ENCODE measurements at places on chromosomes 12 and 14. TPM values are rescaled to one million over a fixed set of nuclear protein-coding genes. Genes with fewer than 3 reads are reported as not detected.
A peak's percentile ranks its signal among the peaks of the same experiment; 100 is the strongest.

DNA sequence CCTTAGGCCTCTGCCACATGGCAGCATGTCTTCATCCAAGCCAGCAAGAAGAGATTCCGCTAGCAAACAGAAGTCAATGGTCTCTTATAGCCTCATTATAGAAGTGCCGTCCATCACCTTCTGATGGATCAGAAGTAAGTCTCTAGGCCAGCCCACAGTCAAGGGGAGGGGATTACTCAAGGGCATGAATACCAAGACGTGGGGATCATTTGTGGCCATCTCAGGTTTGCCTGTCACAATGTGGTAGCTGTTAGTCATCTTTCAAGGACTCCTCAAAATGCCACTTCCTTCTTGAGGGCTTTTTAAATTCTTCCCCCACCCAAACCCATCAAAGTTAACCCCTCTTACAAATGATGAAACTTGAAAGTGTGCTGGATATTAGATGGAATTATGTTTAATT lies 8.1 kb upstream of the ADCY6 start:
- no peak for DNase-seq

Gene PROX2
- total RNA-seq, result not detected

Gene KRT78
- not detected for total RNA-seq

GRCh38 chr14:98131406-98131805 lies 1140.6 kb downstream of the BCL11B start:
- DNase-seq, result no peak

Gene GOLGA5
- 28.1 TPM for total RNA-seq

GRCh38 chr12:63899396-63899795 lies 54.9 kb downstream of the SRGAP1 start:
- DNase-seq, result no peak

GRCh38 chr12:4555804-4556203 lies 6.2 kb upstream of the DYRK4 start:
- no peak for DNase-seq

Gene GPRC5D
- not detected for total RNA-seq

- DNase-seq, result no peak
Measured at GRCh38 chr12:46149079-46149464, 119.8 kb downstream of the SLC38A1 start.

GRCh38 chr12:49909826-49910225 lies 6.1 kb upstream of the FAIM2 start:
- no peak for DNase-seq

DNA sequence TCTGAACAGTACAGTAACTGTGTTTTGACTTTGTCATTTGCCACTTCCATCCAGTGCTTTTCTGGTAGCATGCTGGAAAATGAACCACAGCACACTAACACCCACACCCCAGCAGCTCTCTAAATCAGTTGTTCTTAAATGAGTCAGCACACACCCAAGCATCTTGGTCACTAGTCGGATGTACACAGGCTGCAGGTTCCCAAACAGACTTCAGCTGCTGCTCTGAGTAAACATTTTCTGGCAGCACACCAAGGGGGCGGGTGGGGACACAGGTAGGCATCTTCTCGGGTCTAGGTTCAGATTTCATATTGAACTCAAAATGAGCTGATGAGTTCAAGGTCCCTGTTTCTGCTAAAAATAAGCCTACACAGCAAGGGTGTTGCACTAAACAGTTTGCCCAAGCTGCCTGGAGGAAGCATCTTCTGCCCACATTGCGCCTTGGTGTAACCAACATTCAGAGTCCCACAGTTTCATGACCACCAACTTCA lies 39.8 kb downstream of the IFNG start:
- DNase-seq, result peak; percentile 11

Gene RASSF9
- total RNA-seq, result 1.4 TPM

Gene CIROP
- total RNA-seq, result not detected

- peak; percentile 53 for DNase-seq
Measured at GRCh38 chr12:55930771-55931316, at the start of gene DGKA. Gene DGKA, plus strand, starts transcription at chr12:55931162. Its CDS starts 5,342 bp downstream, at chr12:55936504.

GRCh38 chr12:104000807-104001434 lies 35.2 kb downstream of the TDG start:
- DNase-seq, result no peak

Gene VTI1B
- 27.7 TPM for total RNA-seq

Gene NFYB
- total RNA-seq, result 34.9 TPM

- DNase-seq, result no peak
Measured at GRCh38 chr12:122355706-122356105, 66.8 kb downstream of the CLIP1 start.

DNA sequence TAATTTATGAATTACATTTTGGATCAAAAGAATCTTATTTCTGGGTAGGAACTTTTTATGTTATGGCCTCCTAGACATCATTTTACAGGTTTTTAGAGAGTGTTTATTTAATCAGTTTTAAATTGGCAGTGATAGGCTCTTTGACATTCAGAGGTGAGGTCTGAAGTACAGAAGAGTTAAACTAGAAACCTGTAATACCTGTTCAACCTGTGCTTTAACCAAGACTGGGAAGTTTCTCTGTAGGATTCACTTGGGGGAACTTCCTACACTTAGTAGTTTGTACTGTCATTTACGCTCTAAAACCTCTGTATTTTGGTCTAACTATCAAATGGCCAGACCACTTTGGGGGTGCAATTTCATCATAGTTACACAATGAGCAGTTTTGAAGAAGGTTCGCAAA lies 35.9 kb downstream of the PLEKHA5 start:
- DNase-seq, result no peak

Gene TMEM119
- total RNA-seq, result not detected

GRCh38 chr14:78005325-78005724 lies 164.8 kb upstream of the NRXN3 start:
- peak; percentile 73 for DNase-seq

GRCh38 chr12:98369581-98369980 lies 145.8 kb upstream of the TMPO start:
- no peak for DNase-seq

DNA sequence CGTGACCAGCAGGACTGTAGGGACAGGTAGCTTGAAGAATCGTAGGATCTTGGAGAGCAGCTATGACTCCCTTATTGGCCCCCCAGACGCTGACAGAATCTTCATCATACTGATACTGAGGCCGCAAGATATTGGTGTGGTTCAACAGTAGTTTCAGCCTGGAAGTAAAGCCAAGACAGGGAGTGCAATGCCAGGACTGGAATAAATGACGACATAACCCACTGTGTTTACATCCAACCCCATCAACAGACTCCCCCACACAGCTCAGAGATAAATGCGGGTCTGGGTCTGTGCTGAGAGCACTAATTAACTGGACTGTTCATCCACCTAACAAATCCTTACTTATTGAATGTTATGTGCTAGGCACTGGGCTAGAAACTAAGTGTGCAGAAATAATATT lies 16.6 kb downstream of the NOXRED1 start:
- DNase-seq, result no peak

Gene CMA1
- total RNA-seq, result not detected

DNA sequence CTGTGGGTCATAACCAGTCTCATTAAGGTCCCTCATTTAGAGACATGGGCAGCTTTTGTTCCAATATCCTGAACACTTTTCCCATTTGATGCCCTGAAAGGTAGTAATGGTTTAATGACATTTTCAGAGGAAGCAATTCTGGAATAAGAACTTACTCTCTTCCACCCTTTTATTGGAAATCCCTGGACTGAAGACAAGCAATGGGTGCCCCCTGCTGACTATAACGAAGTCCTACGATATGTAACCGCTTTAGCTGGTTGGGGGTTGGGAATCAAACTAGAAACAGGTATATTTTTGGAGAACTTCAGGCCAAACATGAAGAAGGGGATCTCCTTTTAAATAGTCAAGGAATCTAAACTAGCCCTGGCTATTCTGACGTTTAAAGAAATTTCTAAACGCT lies 20.5 kb downstream of the SARNP start:
- DNase-seq, result no peak

GRCh38 chr12:28034271-28034670 lies 61.7 kb upstream of the PTHLH start:
- DNase-seq, result no peak

- DNase-seq, result no peak
Measured at GRCh38 chr14:105387530-105387922, 10.8 kb upstream of the TEX22 start.

Gene ADGRD1
- 0.81 TPM for total RNA-seq

- DNase-seq, result peak; percentile 37
Measured at GRCh38 chr12:114238808-114239207, 167.1 kb downstream of the TBX5 start.

Gene NOXRED1
- not detected for total RNA-seq

DNA sequence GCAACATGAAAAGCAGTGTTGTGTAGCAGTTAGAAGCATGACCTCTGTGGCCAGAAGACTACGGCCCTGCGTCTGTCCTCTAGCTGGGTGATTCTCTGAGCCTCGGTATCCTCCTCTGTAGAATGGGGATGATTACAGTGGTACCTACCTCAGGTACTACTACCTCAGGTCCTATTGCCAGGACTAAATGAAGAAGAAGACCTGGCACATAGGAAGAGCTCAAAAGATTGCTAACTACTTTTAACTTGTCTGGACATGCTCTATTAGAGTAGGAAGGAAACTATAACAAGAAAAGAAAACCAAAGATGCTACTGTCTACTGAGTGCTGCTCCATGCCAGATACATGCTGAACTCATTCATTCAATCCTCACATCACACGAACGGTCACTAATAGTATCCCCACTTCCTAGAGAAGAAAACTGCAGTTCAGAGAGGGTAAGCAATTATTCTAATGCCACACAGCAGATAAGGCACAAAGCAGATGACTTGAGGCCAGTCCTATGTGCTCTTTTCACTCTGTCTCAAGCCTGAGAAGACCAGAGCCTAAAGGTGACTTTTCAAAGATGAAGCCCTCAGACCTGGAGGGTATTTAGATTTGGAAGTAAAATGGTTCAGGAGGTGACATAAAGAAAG lies 108.1 kb upstream of the HIF1A start:
- DNase-seq, result no peak

- DNase-seq, result no peak
Measured at GRCh38 chr12:29728030-29728429, 55.7 kb downstream of the TMTC1 start.

DNA sequence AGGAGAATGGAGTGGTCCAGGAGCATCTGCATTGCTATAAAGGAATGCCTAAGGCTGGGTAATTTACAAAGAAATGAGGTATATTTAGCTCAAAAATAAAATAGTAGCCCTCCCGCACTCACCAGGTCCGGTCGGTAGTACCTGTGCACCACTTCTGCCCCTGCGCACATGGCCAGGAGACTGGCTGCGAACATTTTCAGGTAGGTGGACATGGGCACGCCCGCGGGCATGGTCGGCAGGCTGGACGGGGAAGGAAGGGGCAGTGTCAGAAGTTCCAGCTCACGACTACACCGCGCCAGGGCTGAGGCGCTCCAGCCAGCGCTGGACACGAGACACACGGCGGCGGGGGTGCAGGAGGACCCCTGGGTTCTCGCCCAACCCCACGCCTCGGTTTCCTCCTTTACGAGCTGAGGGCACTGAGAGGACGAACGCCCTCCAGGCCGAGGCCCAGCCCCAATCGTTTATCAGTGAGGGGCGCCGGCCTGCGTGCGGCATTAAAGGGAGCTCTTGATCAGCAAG lies 9.1 kb upstream of the TDG start:
- DNase-seq, result no peak

DNA sequence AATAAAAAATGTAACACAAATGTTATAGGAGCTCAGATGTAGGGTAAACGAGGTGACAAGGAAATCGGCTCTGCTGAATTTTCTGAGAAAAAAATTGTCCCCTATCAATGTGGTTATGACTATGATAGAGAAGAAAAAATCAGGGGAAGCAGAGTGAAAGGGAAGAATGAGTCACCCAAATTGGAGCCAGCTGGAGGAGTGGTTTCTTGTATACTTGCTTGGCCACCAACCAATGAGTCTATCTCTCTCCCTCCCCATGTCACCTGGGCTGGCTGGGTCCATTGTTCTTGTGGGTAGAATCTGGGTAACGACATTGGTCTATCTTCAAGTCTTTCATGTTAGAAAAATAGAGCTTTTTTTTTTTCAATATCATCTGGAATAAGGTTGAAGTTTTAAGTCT lies 196.6 kb upstream of the FLRT2 start:
- peak; percentile 71 for DNase-seq

DNA sequence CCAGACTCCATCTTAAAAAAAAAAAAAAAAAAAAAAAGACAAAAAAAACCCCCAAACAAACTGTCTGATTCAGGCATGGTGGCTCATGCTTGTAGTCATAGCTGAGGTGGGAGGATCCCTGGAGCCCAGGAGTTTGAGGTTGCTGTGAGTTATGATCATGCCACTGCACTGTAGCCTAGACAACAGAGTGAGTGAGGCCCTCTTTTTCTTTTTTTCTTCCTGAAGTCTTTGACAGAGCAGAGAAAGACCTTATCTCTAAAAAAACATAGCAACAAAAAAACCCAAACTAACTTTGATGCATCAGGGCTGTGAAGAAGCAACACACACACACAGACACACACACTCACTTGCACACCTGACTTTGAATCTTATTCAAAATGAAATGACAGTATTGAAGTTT lies 7.7 kb upstream of the AMN1 start:
- DNase-seq, result peak; percentile 87

DNA sequence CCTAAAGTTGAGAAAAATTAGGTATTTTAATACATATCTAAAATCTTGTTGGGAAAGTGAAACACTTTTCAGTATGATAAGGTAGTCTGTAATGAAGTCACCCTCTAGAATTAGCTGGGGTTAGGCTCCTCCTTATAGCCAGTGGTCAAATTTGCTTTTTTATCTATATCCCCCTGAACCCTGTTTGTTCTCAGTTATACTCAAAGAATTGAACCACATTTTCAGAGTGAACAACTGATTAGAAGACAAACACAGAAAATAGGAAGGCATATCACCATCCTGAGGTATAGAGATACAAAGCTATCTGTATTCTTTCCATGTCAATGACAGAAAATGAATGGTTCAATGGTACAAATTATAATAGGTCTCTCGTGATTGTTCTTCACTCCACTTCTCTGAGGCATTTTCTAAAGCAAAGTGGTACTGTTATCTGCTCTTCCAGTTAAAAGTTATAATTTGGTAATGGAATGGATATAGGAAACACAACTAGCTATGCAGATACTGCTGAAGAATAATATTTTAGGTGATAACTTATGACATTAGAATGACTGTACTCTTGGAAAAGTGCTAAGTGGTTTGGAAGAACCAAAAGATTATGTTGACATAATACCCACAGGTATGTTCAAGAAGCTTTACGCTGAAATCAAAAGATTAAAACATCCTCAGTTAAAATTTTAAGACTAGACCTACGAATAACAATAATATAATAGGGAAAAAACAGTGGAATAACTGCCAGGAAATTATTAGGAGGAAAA lies 27.6 kb downstream of the WASHC3 start:
- DNase-seq, result no peak

Gene EML1
- total RNA-seq, result 6.9 TPM

Gene CCER1
- total RNA-seq, result not detected
